ENCODE measurements at places on chromosomes 16 and 17.

- DNase-seq: no peak
Observed at GRCh38 chr16:79714440-79714839, 113.9 kb upstream of the MAF start.

GRCh38 chr17:59832883-59833379 lies 59.8 kb downstream of the TUBD1 start:
- peak; percentile 53 for DNase-seq

DNA sequence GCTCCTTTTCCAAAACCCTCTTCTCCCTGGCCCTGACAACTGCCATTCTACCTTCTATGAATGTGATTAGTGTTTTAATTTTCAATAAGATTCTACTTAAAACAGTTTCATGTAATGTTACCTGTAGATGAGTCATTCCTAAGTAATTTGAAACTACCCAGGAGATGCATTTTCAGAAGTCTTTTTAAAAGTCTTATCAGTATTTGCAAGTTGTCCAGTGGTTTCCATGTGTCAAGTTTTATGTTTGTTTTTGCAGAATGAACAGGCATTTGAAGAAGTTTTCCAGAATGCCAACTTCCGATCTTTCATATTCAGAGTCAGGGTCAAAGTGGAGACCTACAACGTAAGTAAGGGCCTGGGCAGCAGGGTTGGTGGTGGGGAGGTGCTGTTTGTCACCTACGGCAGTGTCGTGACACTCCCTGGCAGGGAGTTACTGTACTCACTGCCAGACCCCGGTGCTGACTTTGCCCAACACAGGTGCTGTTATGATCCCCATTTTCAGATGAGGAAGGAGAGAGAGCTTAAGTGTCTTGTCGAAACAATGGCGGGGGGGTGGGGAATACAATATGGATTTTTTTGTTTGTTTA lies 65.0 kb downstream of the RPA1 start:
- no peak for DNase-seq

GRCh38 chr16:78605548-78606101 lies 506.2 kb downstream of the WWOX start:
- no peak for DNase-seq

DNA sequence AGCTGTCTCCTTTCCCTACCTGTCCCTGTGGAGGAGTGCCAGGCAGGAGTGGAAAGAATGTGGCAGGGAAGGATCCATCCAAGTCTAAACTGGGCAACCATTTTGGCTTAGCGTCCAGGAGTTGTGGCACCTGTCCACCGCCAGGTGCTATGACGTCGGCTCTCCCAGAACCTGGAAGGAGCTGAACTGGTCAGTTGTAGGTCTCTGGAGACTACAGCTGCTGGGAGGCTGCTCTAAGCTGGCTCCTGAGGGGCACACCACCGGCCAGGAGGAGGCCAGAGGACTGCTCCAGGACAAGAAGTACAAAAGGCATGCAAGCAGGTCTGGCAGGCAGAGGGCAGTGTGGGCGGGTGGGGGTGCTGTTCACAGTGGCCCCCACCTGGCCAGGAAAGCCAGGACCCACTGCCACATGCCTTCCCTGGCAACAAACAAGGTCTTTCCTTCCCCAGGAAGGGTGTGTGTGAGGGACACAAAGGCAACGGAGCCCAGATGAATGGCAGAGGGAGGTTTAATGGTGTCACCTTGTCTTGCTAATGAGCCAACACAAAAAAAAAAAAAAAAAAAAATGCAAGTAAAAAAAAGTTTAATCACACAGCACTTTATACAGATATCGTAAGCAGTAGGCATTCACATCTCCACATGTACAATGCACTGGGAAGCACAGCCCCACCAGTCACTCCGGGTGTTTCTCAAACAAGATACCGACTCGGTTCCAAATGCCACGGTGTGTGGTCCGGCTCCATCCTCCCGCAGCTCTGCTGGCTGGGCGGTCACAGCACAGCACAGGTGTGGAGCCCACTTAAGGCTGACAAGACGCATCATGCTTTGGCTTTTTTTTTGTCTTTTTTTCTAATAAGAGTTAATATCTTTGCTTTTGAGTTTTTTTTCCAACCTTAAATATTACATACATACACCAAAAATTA lies 4.8 kb downstream of the SPHK1 start:
- DNase-seq: no peak

GRCh38 chr16:71501547-71501946 lies 12.4 kb upstream of the ZNF19 start:
- no peak for DNase-seq

GRCh38 chr16:1942047-1942809 lies 771 bp downstream of the MSRB1 start:
- DNase-seq: peak; percentile 51

GRCh38 chr17:76405967-76406647 lies 21.7 kb downstream of the SPHK1 start:
- no peak for DNase-seq

- DNase-seq: no peak
Observed at GRCh38 chr17:40779181-40779909, 3.0 kb downstream of the KRT27 start.

DNA sequence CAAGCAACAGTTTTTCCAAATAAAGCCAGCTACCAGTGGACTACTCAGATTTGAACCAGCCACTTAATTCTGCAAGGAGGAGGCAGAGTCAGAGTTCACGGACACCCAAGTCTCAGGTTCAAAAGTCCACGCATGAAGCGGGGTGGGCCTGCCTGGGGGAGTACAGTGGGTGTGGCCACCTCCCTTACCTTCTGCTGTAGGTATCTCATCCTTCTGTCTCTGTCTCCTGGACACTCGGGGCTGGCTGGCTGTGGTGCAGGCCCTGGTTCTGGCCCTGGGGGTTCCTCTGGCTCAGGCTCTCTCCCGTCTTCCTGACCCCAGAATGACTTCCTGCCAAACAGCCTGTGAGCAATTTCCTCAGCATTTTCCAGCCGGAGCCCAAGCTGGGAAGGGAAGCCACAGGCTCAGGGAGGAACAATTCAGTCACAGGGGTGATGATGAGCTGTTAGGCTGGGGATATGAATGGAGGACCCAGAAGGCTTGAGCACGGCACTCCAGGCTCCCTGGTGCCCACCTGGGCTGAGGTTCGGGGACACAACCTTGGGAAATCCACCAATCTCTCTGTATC lies 101.9 kb downstream of the LITAF start:
- DNase-seq: no peak

DNA sequence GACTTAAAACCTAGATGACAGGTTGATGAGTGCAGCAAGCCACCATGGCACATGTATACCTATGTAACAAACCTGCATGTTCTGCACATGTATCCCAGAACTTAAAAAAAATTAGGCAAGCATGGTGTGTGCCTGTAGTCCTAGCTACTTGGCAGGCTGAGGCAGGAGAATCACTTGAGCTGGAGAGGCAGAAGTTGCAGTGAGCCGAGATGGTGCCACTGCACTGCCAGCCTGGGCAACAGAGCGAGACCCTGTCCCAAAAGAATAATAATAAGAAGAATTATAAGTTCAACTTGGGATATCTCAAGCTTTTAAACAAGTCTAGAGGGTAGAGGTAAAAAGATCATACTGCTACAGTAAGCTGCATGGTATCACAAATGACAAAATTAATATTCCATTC lies 9.8 kb downstream of the CDC6 start:
- no peak for DNase-seq

DNA sequence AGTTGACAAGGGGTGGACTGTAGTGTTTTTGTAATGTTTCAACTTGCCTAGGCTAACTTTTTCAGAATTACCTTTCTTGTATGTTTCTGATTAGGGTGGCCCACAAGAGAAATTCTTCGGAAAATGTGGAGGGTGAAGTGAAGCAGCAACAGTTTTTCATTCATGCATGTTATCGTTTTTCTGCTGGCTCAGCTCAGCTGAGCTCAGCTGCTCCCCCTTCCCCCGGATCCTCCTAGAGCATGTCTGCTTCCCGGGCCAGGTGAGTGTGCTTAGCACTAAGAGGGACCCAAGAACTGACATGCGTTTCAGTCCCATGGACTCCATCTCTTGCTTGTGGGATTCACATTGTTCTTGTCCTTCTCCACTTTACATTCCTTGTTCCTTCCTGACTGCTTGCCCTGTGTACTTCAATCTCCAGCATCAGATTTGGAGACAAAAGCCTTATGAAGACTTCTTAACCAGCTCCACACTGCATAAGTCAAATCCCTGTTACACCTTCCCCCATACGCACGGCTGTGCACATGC lies 33.6 kb downstream of the SCPEP1 start:
- no peak for DNase-seq

DNA sequence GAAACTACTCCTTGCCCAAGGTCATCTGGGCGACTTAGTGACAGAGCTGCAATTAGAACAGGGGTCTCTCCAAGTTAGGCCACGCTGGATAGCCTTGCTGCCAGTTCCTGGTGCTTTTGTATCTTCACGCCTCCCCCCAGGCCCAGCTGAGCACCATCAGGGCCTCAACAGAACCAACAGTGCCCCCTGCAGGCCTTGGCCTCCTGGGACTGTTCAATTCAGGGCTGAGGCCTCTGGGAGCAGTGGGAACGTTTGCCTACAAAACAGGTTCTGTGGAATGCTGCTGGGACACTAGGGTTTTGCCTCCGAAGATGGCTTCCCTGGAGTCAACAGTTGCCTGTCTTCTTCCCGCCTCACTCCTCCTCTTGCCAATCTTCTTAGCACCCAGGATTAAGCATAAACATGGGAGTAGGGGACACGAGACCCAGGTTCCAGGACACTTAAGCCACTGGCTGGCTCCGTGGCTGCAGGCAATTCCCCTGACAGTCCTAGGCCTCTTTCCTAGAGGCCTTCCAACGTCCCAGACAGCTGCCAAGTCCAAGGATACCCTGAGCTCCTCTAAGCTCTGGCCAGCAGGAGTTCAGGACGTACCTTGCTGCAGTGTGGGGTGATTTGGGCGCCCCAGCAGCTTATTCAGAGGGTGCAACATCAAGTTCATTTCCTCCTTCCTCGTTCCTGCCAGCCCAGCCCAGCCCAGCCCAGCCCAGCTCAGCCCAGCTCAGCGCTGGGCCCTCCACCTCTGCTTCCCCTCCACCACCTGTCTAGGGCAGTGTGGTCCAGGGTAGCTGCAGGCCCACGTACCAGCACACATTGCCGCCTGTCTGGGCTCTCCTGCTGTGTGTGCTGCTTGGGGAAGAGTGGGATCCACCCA lies 246.6 kb upstream of the RPL38 start:
- DNase-seq: peak; percentile 41

DNA sequence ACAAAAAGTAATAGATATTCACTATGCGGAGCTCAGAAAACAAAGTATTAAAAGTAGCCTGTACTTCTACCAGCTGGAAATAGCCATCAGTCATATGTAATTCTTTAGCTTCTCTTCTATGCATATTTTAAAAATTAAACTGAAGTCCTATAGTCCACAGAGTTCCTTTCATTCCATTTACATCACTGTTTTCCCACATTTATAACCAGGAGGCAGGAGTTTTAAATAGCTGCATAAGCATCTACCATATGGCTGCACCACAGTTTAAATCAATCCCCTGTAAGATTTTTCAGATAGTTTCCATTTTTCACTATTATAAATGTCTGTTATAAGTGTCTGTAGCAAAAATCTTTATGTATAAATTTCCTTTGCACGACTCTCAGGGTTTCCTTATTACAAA lies 45.1 kb downstream of the ZFHX3 start:
- DNase-seq: no peak

DNA sequence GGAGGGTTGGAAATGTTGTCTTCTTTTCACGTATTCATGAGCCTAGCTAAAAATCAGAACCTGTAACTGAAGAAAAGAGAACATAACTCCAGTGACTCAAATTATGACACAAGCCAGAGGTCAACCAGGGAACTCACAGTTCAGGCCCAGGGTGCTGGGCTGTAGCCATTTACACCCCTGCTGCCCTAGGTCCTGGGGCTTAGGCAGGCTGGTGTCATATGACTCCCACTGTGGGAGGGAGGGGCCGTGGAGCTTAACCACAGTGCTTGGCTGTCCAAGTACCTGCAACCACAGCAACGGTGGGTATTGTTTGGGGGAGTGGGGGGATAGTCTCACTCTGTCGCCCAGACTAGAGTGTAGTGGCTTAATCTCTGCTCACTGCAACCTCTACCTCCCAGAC lies 71.1 kb upstream of the AMZ2 start:
- no peak for DNase-seq

- DNase-seq: no peak
Observed at GRCh38 chr16:53041320-53042051, 11.2 kb downstream of the CHD9NB start.

- DNase-seq: no peak
Observed at GRCh38 chr17:4636474-4637100, 4.9 kb downstream of the ALOX15 start.

DNA sequence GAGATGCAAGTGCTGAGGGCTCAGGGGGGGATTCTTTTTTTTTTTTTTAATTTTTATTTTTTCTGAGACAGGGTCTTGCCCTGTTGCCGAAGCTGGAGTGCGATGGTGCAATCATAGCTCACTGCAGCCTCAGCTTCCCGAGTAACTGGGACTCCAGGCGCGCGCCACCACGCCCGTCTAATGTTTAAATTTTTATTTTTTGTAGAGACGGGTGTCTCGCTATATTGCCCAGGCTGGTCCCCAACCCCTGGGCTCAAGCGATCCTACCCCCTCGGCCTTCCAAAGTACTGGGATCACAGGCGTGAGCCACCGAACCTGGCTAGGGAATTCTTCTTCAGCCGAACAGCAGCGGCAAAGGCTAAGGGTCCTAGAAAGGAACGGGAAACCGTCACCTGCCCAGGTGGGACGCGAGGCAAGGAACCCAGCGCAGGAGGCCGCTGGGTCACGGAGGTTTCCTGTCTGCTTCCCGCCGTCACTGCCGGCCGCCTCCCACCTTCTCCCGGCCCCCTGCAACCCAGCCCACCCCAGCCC lies 13.3 kb upstream of the OR1F1 start:
- no peak for DNase-seq

GRCh38 chr17:40528692-40529417 lies 27.4 kb upstream of the TNS4 start:
- no peak for DNase-seq

DNA sequence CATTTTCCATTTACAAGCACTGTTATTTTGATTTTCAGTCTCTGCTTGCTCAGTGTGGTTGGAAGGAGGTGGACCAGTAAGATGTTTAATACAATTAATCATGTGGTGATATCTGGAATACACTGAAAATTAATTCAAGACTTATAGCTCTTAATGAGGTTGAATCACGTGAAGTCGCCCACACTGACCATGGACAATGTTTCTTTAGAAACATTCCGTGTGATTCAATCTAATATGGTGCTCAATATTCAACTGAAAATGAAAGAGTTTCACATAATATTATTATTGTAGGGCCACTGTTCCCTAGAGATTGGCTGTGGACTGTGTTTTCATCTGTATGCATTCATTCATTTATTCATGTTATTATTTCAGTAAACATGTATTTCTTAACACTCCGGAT lies 45.2 kb upstream of the MAF start:
- DNase-seq: no peak

DNA sequence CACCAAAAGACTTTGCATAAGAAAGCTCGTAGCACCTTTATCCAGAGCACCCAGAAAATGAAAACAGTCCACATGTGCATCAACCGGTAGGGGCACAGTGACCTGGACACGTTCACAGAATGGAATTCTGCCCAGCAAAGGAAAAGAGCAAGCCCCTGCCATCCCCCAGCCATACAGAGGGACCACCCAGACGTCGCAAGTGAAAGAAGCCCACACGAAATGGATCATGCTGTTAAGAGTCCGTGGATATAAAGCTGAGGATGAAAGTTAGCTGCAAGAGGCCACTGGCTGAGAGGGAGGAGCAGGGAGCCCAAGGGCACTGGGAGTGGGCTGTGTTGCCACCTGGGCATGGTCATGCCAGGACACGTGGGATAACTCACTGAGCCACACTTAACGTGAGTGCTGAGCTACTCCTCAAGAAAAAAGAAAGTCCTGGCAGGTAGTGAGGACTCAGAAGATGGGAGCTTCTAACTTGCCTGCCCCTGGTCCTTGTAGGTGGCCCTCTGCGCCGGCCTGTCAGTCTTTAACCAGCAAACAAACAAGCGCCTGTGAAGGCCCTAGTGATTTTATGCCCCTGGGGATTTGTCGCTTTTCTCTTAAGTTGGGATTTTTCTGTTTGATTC lies 190.7 kb downstream of the C16orf95 start:
- no peak for DNase-seq
